Karpas-422 (cell line): ENCODE measurements at places on chromosomes 11 and 22.
A peak's percentile ranks its signal among the peaks of the same experiment; 100 is the strongest.

GRCh38 chr11:66346476-66347424, 679 bp downstream of the B4GAT1 start:
- DNase-seq: no peak

DNA sequence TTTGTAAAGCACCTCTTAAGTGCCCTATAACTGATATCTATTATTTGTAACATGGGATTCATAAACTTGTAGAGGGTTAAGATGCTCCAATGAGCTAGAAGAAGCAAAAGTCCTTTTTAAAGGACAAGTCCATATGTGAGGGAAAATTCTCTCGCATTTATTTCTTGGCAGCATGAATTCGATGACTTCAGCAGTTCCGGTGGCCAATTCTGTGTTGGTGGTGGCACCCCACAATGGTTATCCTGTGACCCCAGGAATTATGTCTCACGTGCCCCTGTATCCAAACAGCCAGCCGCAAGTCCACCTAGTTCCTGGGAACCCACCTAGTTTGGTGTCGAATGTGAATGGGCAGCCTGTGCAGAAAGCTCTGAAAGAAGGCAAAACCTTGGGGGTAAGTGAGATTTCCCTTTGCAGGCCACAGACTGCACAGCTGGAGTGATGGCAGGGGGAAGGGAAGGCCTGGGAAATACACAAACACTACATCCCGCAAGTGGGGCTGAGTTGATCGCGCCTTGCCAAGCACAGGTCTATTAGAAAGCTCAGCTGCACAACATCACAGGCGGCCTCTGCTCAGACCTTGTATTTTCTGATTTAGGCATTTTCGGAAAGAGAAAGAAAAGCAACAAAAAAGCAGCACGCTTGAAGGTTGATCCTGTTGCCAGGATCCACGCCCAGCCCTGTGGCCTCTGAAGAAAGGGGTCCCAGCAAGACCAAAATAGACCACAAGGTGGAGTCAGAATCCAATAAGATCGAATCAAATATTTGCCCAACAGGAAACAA, 1.5 kb downstream of the MS4A8 start:
- DNase-seq: peak; percentile 75

DNA sequence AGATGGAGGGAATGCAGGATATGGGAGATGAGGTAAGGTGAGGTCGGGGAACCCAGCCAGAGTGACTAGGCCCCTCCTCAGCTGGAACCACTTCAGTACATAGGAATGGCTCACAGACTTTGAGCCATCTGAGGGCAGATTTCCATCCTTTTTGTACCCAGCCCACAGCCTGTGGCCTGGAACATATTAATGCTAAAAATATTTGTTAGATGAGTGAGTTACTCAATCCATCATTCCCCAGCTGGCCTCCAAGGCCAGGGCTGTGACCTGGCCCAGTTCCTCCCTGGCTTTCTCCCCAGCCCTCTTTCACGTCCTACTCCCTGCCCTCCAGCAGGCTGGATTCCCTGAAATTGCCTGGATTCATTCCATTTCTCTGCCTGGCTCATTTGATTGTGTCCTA, 57.2 kb upstream of the PRDM11 start:
- no peak for DNase-seq

DNA sequence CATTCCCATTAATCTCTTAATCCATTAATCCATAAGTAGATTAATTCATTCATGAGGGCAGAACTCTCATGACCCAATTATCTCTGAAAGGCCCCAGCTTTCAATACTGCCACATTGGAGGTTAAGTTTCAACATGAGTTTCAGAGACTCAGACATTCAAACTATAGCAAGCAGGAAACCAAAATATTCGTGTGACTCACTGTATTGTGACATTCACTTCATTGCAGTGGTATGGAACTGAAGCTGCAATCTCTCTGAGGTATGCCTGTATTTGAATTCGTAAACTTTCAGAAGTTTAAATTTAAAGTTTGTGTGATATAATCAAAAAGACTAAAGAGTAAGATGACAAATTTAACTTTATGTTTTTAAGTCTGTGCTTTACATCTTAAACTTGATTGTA, 2.9 kb upstream of the OR52J3 start:
- no peak for DNase-seq

DNA sequence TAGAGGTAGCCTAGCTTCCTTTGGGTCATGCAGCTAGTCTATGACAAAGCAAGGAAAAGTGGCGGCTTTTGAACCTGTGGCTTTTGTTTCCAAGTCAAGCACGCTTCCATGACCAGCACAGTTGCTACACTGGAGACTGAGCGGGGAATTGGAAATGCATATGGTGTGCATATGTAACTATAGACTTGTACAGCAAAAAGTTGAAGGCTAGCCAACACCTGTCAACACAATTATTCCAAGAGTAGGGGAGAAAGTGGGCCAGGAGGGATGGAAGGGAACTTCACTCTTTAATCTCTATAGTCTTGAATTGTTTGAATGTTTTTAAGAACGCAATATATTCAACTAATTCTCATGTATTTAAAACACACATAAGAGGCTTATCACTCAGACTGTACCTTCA, 218.5 kb upstream of the CADM1 start:
- no peak for DNase-seq

- no peak for DNase-seq
Measured at GRCh38 chr22:43007519-43008102, 7.3 kb downstream of the PACSIN2 start.

GRCh38 chr11:18384157-18384641, 10.2 kb upstream of the LDHA start:
- DNase-seq: no peak

DNA sequence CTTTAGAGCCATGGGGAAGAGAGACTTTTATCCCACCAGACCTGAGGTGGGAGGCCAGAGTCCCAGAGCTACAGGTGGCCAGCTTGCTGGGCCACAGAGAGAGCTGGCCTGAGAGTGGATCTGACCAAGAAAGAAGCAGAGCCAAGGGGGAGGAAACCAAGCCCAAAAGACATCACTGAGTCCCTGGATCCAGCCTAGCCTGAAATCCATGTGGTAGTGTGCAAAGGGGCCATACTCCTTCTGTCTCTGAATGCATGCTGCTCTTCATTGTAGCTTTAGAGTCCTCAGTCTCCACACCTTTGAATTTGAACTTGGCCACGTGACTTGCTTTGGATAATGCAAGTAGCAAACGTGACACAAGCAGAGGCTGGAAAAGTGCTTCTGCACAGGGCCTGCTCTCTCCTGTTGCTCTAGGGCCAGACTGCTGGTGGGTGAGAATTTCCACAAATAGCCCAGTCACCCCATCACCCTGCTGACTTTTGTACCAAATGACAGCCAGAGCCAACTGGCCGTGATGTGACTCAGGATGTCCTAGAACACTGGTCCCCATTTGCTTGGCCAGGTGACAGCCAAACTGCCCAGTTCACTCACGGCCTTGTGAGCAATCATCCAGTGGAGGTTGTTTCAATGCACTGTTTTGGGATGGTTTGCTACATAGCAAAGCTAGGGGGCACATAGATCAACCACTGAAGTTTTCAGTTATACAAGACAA, 93.6 kb downstream of the DHCR7 start:
- DNase-seq: no peak

DNA sequence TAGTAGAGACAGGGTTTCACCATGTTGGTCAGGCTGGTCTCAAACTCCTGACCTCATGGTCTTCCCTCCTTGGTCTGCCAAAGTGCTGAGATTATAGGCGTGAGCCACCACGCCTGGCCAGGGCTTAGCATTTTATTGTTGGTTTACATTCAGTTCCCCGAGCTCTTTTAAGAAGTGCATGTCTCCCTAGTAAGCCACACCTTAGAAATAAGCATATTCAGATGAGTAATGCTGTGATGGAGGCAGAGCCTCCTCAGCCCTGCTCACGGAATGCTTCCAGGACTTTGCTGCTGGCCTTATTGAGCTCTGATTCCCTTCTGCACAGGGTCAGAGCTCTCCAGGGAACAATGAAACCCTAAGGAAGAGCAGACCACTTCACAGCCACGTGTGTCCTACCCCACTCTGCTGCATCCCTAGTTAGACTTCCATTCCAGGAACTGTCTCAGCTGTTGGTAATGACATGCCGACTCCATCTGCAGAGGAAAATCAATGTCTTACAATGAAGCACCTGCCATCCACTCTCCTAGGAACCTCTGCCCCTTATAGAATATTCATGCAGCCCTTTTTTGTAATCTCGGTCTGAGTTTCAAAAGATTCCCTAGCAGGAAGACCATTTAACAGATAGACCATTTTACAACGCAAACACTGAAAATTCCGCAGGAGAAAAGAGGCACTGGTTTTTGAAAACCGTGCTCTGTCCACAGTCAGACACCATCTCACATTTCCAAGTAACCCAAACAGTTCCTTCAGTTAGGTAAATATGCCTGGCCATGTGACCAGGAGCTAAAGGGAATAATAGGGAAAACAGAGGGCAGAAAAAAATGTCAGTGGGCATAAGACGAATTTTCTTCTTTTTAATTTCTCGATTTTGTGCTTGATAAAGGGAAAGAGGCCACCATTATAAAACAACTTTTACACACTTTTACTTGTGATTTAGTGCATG, 1.7 kb upstream of the JAM3 start:
- no peak for DNase-seq

GRCh38 chr11:107691000-107691750, 20.7 kb downstream of the SLN start:
- no peak for DNase-seq

- DNase-seq: no peak
Measured at GRCh38 chr22:44051961-44052360, 27.9 kb downstream of the PARVB start.

DNA sequence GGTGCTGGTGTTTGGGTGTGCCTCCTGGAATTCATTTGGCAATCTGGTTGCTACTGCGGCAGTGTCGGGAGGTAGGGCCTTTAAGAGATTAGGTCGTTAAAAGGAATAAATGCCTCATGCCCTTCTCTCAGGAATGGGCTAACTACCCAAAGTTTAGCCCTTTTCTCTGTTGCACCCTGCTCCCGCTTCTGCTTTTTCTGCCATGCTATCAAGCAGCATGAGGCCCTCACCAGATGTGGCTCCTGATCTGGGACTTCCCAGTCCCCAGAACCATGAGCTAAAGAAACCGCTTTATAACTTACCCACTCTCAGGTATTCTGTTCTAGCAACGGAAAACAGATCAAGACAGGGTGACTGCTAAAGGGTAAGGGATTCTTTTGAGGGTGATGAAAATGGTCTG, 6.3 kb downstream of the EIF3D start:
- no peak for DNase-seq

DNA sequence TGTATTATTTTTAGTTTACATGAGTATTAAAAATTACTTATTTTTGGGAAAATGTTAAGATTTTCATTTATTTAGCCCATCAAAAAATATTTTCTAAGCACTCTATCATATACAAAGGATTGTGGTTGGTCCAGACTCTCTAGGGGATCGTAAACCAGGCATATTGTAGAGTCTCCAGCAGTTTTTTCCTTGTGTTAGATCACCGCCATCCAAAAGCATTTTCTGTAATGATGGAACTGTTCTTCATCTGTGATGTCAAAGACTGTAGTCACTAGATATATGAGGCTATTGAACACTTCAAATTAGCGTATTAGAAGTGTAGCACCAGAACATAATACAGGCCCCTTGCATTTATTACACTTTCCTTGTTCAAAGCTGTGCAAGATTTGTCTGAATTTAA, 154.9 kb downstream of the SBF2 start:
- DNase-seq: no peak

DNA sequence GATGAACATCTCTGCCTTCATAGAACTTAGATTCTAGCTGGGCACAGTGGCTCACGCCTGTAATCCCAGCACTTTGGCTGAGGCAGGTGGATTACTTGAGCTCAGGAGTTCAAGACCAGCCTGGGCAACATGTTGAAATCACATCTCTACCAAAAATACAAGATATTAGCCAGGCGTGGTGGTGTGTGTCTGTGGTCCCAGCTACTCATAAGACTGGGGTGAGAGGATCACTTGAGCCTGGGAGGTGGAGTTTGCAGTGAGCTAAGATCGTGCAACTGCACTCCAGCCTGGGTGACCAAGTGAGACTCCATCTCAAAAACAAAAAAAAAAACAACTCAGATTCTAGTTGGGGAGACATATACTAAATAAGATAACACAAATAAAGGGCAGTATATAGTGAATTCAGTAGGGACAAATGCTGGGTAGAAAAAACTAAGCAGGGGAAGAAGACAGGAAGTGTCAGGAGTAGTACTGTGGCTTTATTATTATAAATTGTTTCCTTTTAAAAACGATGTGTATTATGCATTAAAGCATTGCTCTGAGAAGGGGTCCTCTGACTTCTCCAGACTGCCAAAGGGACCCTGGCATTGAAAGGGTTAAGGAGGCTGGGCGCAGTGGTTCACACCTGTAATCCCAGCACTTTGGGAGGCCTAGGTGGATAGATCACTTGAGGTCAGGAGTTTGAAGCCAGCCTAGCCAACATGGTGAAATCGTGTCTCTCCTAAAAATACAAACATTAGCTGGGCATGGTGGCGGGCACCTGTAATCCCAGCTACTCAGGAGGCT, 46.7 kb downstream of the PACS1 start:
- no peak for DNase-seq

DNA sequence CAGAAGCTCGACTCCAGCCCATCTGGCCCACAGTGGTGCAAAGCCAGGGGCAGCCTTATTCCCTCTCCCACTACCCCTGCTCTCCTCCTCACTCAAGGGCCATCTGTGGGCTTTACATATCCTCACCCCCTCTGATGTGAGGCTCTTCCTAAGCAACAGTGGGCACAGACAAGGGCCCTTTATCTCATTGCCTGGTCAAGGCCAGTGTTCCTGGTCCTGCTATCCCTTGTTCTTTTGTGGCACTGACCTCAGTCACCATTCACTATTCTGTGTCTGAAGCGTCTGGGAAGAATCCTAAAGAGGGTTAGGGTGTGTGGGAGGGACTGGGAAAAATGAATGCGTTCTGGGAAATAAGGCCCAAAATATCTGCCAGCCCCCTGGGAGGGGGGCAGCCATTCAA, 7.3 kb downstream of the DNAL4 start:
- DNase-seq: no peak

GRCh38 chr11:114172871-114173444, 113.4 kb downstream of the ZBTB16 start:
- no peak for DNase-seq

- no peak for DNase-seq
Measured at GRCh38 chr11:123700772-123701171, 40.7 kb downstream of the ZNF202 start.

DNA sequence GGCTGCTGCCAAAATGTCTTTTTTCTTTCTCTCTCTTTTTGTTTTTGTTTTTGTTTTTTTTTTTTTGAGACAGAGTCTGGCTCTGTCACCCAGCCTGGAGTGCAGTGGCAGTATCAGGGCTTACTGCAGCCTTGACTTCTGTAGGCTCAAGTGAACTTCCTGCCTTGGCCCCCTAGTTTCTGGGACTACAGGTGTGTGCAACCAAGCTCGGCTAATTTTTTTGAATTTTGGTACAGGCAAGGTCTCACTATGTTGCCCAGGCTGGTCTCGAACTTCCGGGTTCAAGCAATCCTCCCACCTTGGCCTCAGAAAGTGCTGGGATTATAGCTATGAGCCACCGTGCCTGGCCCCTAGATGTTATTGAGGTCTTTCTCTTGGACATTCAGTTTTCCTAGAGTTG, 2.2 kb upstream of the DDX10 start:
- peak; percentile 67 for DNase-seq

- DNase-seq: peak; percentile 78
Measured at GRCh38 chr11:66131937-66132632, 62.0 kb downstream of the PACS1 start.
